CD4-positive, alpha-beta T cell treated with Interleukin-6 for 4 hours (primary cell): ENCODE measurements at places on chromosomes 12 and 14.
A peak's percentile ranks its signal among the peaks of the same experiment; 100 is the strongest.

- no peak for DNase-seq
Measured at GRCh38 chr12:53975064-53975471, 314 bp upstream of the HOTAIR start.

DNA sequence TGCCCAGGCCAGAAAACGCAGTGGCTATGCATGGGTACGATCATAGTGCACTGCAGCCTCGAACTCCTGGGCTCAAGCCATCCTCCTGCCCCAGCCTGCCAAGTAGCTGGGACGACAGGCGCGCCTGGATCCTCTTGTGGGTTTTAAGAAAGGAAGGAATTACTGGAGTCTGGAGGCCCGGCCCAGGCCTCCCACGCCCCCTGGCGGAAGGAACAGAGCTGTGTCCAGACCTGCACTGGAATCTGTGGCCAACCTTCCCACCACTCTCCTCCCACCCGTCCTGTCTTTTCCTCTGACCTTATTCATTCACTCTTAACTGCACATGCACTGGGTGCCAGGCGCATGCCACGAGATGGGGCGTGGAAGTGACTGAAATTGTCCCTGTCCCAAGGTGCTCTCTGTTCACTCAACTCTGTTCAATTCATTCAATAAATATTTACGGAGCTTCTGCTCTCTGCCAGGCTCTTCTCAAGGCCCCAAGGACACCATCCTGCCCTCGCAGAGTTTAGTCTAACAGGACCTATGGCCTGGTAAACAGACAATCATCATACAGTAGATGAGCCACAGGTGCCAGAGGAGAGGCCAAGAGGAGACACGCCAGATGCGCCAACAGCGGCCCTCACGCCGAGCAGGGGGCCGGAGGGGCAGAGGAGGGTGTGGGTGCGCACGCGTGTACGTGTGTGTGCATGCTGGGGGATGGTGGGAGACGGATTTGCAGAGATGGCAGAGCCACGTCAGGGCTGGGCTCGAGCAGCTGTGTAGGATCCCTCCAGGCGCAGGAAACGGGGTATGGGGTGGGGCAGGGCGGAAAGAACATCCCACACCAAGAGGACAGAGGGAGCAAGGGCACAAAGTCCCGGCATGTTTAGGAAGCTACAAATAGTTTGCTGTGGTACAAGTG lies 13.7 kb upstream of the TMEM106C start:
- DNase-seq = peak; percentile 69

DNA sequence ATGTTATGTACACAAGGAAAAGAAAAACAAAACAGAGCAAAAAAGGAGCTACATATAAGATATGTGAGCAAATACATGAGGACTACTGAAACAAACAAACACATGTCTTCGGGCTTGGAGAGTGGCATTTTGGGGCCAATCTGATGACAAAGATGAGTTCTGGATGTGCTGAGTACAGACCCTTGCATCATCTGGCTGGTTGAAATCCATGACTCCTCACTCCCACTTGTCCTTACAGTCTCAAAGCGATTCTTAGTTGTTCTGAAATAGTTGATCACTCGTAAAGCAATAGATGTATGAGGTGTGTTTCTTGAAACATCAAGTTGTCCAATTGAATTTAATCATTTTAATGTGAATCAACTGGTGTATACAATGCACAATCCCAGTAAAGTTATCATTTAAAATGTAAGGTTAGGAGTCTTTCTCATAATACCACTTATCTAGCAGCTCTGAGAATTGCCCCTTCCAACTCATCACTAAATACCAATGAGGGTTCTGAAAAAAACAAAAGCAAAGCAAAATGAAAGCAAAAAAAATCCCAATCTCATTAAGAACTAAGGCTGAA lies 136.9 kb downstream of the ITPR2 start:
- DNase-seq = no peak

GRCh38 chr12:165862-166368 lies 48.0 kb downstream of the SLC6A12 start:
- no peak for DNase-seq

- DNase-seq = no peak
Measured at GRCh38 chr14:99592933-99593753, 10.9 kb downstream of the CCDC85C start.

DNA sequence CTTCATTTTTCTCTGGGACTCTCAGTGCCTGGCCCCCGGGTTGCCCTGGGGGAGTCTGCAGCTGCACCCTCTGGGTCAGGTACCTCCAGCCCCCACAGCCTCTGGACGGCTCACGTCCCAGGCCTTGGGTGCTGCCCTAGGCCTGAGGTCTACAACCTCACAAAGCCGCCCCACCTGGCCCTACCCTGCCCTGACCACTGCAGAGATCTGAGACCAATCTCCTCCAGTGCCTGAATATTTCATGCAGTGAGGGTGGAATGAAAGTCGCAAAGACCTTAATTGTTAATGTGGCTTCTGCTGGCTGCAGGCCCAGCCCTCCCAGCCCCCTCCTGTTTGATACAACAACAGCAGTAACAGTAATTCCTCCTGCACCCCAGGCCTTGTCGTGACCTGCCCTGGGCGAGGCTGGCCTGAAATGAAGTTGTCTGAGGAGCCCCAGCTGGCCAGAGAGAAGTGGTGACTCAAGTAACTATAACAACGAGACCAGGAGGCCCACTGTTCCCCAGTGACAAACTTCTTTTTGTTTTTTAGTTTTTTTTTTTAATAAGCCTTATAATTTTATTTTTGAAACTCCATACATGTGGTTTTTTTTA lies 8.8 kb upstream of the CCDC85C start:
- no peak for DNase-seq

- DNase-seq = no peak
Measured at GRCh38 chr12:15996254-15996653, 85.1 kb downstream of the DERA start.

- no peak for DNase-seq
Measured at GRCh38 chr12:99111600-99111999, 466.5 kb downstream of the APAF1 start.

GRCh38 chr12:29208936-29209701 lies 60.0 kb downstream of the FAR2 start:
- DNase-seq = no peak
